Stimulated activated CD8-positive, alpha-beta memory T cell treated with anti-CD3 and anti-CD28 coated beads, Interleukin-12 subunit alpha, Interleukin-12 subunit beta, amount 100 ng/mL, for 1 hour (primary cell): ENCODE measurements at places on chromosomes 12 and 14.

GRCh38 chr12:79886917-79887519 is 47.9 kb downstream of the PPP1R12A start:
- DNase-seq, result no peak

- no peak for DNase-seq
Observed at GRCh38 chr14:21263284-21264024, 5.8 kb downstream of the HNRNPC start.

DNA sequence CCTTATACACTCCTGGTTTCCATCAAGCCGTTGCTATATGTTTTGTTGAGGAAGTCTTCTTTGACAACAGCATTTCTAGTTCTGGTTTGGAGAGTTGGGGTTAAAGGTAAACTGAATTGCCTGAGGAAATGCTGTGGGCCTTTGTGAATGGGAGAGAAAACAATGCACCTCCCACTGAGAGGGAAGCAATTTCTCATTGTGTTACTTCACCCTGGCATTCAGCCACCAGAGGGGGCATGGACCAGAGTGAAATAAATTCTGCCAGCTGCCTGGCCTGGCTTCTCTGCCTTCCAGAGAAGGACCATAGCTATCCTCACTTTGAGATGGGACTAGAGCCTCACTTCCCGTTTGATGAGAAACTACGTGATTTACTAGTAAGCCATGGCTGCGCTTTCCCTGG is 475.3 kb downstream of the EGLN3 start:
- DNase-seq, result no peak

DNA sequence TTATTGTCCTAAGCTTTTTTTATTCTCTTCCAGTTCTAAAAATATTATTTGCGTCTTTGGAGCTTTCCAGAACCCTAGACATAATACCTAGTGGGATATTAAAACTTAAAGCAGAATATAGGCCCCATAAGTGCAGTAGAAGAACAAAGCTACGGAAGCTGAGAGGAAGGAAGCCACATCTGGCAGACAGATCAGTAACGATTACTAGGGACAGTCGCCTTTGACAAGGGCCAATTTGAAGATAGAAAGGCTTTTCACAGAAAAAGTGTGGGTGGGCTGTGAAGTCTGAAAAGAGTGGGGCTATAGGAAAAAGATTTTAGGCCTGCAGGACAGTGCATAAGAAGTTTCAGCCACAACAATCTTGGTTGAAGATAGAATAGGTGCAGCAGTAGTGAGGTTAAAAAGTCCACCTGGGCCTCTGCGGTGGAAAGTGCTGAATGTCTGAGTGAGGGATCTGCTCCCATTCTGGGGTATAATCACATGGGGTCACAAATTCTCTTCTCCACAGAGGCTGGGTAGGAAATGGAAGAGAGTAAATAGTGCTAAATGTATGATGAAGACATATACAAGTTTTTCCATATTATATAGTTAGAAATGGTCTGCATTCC is 114.5 kb downstream of the CMAS start:
- no peak for DNase-seq

GRCh38 chr12:47164724-47165439 is 85.1 kb upstream of the AMIGO2 start:
- no peak for DNase-seq
